ENCODE measurements at places on chromosomes 11 and 22. TPM values are rescaled to one million over a fixed set of nuclear protein-coding genes. Genes with fewer than 3 reads are reported as not detected.

Gene PAMR1
- total RNA-seq: 4.5 TPM

Gene GGTLC2
- not detected for total RNA-seq

Gene C1QTNF4
- 0.92 TPM for total RNA-seq

Gene ARL2
- total RNA-seq: 132 TPM

Gene TCF20
- total RNA-seq: 42.8 TPM

Gene CLCF1
- 8.5 TPM for total RNA-seq

Gene ART5
- total RNA-seq: not detected

Gene B3GAT1
- not detected for total RNA-seq

Gene VPREB1
- not detected for total RNA-seq

Gene SMTN
- total RNA-seq: 218 TPM

Gene KCNJ11
- total RNA-seq: 0.23 TPM

Gene PKDREJ
- total RNA-seq: not detected

Gene KCNJ1
- total RNA-seq: 0.07 TPM

Gene ASPHD2
- total RNA-seq: 5.4 TPM

Gene MUC6
- not detected for total RNA-seq

Gene MPPED2
- total RNA-seq: not detected

Gene SLC36A4
- total RNA-seq: 5.7 TPM

Gene IRAG1
- 0.49 TPM for total RNA-seq

Gene TSGA10IP
- not detected for total RNA-seq

Gene PKP3
- 520 TPM for total RNA-seq

Gene FAT3
- under 0.01 TPM for total RNA-seq

Gene GGTLC3
- total RNA-seq: not detected

Gene NCF4
- not detected for total RNA-seq

Gene C11orf97
- total RNA-seq: not detected

Gene KDM4D
- total RNA-seq: 1.3 TPM

Gene EIF3L
- total RNA-seq: 281 TPM

Gene OR6A2
- not detected for total RNA-seq

Gene PNPLA5
- total RNA-seq: not detected

Gene UBQLN3
- total RNA-seq: not detected

Gene FREY1
- total RNA-seq: 0.21 TPM

Gene MRGPRF
- 0.37 TPM for total RNA-seq

Gene GNAZ
- 0.05 TPM for total RNA-seq

Gene MDK
- total RNA-seq: 52.7 TPM

Gene SPDYC
- not detected for total RNA-seq

Gene OOSP4B
- not detected for total RNA-seq

Gene SEC14L3
- total RNA-seq: not detected

Gene TMEM25
- total RNA-seq: 32.8 TPM

Gene CRYBB1
- not detected for total RNA-seq

Gene FGF3
- not detected for total RNA-seq

Gene OR5M11
- total RNA-seq: not detected

Gene KREMEN1
- total RNA-seq: 30.4 TPM

Gene MYOD1
- not detected for total RNA-seq

Gene KCNJ4
- total RNA-seq: not detected

Gene SHISAL1
- 0.63 TPM for total RNA-seq

Gene GLB1L3
- 0.42 TPM for total RNA-seq

Gene OSBPL5
- total RNA-seq: 14.6 TPM

Gene RIBC2
- total RNA-seq: 0.46 TPM

Gene RPS6KB2
- 85.2 TPM for total RNA-seq

Gene FXYD6
- 0.21 TPM for total RNA-seq

Gene HEPACAM
- not detected for total RNA-seq

Gene KCNK4
- total RNA-seq: not detected

Gene CFAP68
- total RNA-seq: 21.2 TPM

Gene PSMD13
- 203 TPM for total RNA-seq

Gene CELSR1
- 108 TPM for total RNA-seq

Gene BARX2
- total RNA-seq: 30.1 TPM

Gene RNF215
- total RNA-seq: 10.5 TPM

Gene OR8U1
- not detected for total RNA-seq

Measured in airway epithelial cell (primary cell).